ENCODE measurements at places on chromosomes 1 and 21.

DNA sequence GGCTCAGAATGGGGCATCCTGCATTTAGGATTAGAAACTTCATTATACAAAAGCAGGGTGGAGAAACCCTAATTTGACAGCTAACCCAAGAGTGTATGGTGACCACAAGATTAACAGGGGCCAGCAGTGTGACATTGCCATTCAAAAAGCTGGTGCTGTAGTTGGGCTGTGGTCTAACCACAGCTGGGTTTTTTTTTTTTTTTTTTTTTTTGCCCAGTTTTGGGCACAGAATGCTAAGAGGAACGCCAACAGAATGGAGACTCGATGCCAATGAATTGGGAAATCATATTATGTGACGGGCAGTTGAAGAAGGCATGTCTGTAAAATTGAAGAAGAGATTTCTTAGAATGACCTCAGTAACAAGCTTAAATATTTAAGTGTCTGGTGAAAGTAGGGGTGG is 58.4 kb downstream of the NFIA start:
- no peak for DNase-seq

GRCh38 chr1:24858277-24858676 is 71.8 kb downstream of the RUNX3 start:
- no peak for DNase-seq

- DNase-seq = no peak
Observed at GRCh38 chr1:222995236-222995580, 147.8 kb downstream of the TLR5 start.

- DNase-seq = no peak
Observed at GRCh38 chr1:216910081-216910840, 187.0 kb upstream of the ESRRG start.

GRCh38 chr1:84643183-84643582 is 47.1 kb downstream of the SSX2IP start:
- no peak for DNase-seq

- no peak for DNase-seq
Observed at GRCh38 chr1:169049258-169049938, 57.1 kb upstream of the ATP1B1 start.

GRCh38 chr21:31326522-31327242 is 17.4 kb downstream of the TIAM1 start:
- DNase-seq = no peak
